ENCODE measurements at places on chromosomes 12 and 14.

DNA sequence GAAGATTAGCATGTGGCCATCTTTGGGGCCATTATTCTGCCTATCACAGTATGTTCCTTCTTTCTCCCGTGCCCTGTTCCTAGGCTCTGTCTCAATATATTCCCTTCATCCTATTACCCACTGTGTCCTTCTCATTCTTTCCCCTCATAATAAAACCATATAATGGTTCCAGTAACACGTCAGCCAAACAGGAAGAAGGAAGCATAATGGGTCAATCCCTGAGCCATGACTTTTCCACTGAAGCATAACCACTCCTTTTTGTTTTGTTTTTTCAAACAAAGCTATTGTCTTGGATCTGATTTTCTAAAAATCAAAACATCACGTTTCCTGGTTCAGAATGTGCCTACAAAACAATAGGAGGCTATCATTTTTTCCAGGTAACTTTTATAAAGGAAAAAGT is 21.3 kb upstream of the RHOJ start:
- DNase-seq: no peak

DNA sequence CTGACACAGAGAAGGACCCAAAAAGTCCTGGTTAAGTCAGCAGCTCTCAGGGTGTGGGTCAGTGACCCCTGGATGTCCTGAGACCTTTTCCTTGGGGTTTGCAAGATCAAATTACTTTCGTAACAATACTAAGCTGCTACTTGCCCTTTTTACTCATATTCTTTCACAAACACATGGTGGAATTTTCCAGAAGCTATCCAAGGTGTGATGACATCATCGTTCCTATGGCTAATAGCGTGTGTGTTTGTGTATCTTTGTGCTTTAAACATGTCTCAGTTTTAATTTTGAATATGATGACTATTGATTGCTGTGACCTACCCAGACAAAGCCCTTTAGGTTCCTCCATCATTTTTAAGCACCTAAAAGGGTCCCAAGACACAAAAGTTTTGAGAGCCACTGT is 176.2 kb downstream of the PHETA1 start:
- DNase-seq: no peak

GRCh38 chr12:65330331-65330730 is 51.8 kb downstream of the MSRB3 start:
- DNase-seq: peak; percentile 65

GRCh38 chr14:34707722-34708121 is 6.7 kb downstream of the CFL2 start:
- DNase-seq: no peak

DNA sequence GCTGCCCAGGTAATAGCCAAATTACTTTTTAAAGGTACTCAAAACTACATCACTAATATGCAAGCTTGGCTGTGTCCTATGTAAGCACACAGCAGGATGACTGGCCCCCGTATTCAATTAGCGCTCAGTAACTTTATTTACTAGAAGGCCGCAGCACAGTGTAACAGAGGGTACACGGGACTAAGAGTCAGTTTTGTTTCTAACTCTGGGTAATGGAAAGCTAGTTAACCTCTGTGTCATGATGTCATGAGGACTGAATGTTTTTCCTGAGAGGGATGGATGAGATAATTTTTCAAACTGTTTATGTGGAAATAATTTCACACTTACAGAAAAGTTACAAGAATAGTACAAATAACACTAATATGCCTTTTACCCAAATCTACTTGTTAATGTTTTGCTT is 27.1 kb downstream of the GALNT4 start:
- no peak for DNase-seq

DNA sequence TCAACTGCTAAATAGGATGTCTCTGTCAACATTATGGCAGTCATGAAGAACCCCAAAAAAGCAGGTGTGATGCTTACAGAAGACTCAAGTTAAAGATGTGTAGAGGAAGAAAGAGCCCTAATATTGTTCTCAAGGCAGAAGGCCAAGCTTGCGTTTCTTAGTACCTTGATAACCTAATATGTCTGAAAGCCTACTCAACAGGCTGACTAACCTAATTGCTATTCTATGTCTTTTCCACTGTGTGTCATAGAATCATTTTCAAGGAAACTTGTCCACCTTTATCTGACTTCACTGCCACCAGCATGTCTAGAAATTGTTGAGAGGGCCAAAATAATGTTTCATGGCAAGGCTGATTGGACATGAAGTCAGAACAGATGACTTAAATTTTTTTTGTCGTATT is 373.2 kb downstream of the BTG1 start:
- peak; percentile 8 for DNase-seq

- DNase-seq: no peak
These were observed 39.9 kb downstream of the GXYLT1 start for GRCh38 chr12:42104784-42105183.

DNA sequence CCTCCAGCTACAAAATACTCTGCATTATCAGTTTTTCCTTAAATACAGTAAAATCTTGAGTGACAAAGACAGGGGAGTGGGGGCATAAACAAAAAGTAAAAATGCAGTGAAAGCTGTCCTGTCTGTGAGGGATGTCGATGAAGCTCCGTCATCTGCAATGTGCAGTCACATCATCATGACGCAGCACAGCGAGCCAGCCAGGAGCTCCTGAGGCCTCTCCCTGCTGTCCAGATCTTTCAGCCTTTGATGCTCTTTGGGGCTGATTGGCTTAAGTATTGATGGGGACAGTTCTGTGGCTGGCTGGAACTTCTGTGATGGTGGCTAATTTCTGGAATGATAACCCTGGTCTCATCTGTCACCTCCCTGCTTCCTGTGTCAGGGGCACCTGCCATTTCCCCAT is 54.6 kb upstream of the TRAF3 start:
- no peak for DNase-seq

- DNase-seq: peak; percentile 19
These were observed 706 bp downstream of the CRACR2A start for GRCh38 chr12:3752096-3752709.

GRCh38 chr12:2413999-2414792 is 361.4 kb downstream of the CACNA1C start:
- DNase-seq: no peak

- no peak for DNase-seq
These were observed 48.0 kb downstream of the PLCZ1 start for GRCh38 chr12:18689771-18690170.

DNA sequence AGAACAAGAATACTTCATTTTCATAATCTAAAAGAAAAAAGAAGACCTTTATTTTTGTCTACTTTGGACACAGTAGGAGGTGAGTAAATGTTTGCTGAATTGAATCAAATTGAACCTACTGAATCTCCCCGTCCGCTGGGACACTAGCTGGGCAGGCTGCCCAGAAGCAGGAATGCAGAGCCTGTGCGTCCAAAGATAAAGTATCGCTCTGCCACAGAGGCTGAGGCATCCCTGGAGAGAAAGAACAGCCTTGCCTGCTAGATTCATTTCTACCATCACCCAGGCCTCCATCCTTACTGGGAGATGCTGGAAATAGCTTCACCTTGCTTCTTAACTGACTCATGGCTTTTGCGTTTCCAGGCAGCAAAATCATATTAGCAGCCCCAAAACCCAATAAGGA is 64.1 kb upstream of the TSPAN11 start:
- peak; percentile 74 for DNase-seq

DNA sequence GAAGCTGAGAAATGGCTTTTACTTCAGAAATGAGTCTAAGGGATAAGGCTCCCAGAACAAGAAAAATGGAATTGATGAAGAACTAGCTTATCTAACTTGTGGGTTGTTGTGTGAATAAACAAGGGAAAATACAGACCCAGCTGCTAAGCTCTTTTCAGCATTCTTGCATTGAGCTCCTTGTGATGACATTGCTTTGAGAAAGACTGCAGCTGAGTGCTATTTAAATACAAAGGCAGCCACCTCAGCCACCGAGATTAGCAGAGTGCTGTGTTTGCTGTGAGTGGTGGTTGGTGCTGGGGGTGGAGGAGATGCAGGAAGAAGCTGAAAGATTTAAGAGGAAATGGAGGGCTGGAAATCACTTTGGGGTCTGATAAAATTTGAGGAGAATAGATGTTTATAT is 396.0 kb upstream of the PRICKLE1 start:
- no peak for DNase-seq

DNA sequence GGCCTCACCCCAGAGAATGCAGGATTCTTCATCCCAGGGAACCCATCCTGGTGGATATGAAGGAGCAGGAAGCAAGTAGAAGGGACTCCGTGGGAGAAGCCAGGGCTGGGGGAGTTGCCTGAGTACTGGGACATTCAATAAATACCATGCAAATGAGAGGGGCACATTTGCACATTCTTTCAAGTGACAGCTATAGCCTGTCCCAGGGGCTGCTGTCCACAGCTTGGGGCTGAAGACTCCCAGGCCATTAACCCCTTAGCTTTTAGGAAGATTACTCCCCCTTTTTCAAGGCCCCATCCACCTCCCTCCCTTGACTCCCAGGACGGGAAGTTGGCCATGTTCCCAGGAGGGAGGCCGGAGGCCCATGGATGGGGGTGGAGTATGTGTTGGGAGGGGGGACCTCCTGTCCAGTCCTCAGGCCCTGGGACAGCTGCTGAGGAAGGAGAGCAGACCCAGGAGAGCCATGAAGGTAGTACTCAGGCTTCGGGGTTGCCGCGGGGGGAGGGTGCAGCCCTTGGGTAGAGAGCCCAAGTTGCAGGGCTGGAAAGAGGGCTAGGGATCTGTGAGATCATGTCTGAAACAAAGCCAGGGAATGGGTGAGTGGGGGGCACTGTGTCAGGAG is 974 bp upstream of the TNS2 start:
- peak; percentile 70 for DNase-seq

GRCh38 chr12:131940141-131940547 is 9.6 kb upstream of the EP400 start:
- DNase-seq: no peak

DNA sequence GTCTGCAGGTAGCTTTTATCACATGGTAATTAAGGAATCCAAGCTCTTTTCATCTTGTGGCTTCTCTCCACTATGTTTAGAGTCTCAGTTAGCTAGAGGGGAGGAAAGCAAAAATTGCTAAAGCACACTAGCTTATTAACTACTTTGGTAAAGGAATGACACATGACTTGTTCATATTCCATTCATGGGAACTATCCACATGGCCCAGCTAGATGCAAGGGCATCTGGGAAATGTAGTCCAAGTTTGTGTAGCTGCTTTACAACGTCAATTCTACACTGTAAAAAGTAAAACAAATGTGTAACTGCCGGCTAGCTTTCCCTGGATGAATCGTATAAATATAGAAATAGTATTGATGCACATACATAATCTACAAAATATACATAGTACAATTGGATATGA is 244.5 kb upstream of the LRFN5 start:
- no peak for DNase-seq

DNA sequence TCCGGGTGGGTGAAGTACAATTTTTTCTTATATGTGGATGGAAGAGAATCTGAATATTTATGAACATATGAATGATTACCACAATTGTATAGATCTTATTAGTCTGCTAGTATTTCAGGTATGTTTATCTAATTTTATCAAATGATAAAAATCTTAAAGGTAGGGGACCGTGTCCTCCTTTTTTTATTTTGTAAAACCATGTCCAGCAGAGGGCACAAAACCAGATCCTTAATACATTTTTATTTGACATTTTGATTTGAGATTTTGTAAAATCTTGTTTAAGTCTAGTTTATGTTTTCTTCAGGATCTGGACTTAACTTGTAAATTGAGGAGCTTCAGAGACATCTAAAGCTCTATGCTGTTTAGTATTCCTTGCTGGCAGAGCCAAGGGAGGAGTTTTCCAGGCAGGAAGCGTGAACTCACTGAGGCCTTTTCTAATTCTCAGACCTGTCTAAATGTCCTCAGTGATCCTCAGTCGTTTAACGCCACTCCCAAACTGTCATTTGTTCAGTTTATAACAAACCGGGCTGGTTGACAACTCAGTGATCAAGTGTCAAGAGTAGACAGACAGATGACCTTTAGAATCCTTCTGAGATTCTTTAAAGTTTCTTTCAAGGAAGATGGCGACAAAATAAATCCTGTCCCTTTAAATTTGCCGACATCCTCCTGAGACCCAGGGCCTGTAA is 263.9 kb downstream of the KTN1 start:
- no peak for DNase-seq
